ENCODE measurements at places on chromosomes 2 and 18.

DNA sequence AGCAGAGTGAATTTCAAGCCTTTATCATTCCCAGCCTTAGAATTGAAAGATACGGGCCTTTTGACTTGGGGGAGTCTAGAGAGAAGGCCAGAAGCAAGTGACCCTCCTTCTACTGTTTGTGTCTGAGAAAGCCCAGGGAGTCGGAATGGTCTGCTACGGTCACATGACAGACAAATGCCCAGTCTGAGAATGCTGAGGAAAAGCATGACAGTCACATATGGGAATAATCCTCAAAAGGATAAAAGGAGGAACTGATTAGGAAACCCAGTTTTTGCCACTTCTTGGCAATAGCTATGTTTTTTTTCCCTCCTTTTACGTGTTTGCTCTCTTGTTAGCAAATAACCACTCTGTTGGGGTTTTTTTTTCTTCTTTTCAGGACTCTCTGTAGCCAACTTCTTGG lies 38.1 kb upstream of the HNRNPA3 start:
- DNase-seq, result no peak

DNA sequence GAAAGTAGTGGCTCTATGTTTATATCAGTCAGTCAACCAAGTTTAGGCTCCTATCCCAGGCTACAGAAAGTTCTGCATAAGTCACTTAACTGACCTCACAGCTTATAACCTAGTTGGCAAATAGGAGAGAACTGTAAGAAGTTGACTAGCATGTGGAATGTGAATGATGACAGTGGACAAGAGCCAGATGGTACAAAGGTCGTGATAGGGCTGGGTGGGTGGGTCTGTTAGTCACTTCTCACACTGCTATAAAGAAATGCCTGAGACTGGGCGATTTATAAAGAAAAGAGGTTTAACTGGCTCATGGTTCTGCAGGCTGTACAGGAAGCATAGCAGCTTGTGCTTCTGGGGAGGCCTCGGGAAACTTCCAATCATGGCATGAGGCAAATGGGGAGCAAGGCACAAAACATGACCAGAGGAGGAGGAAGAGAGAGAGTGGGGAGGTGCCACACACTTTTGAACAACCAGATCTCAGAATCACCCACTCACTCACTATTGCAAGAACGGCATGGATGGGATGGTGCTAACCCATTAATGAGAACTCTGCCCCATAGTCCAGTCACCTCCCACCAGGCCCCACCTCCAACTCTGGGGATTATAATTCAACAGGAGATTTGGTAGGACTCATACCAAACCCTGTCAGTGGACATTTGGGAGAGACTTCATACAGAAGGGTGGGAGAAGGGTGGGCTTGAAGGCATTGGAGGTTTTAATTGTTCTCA lies 68.8 kb downstream of the LTBP1 start:
- DNase-seq, result no peak

DNA sequence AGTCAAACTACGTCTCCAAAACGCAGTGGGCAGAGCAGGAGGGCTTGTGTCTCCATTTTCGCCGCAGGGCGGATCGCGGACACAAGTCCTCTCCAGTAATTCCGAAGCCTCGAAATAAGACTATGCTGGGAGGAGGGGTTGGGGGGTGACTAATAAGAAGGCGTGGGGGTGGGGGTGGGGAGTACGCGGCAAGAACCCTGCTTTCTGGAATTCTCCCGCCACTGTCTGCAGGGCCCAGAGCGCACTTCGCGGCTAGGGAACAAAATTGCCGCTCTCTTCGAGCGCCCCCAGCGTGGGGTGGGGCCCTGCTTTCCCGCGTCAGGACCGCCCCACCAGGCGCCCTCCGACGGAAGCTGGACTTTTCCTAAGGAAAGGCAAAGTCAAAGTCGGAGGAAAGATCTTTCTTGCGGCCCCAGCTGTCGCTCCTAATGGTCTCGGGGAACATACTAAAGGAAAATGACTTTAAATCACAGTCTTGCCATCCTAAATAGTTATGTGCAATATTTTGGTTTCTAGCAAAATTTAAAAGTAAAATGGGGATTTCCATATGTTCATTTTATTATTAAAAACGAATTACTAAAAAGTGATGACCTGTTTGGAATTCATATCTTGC lies 11.9 kb downstream of the NR4A2 start:
- no peak for DNase-seq

GRCh38 chr2:218878926-218879761 lies 1.5 kb upstream of the WNT10A start:
- no peak for DNase-seq

DNA sequence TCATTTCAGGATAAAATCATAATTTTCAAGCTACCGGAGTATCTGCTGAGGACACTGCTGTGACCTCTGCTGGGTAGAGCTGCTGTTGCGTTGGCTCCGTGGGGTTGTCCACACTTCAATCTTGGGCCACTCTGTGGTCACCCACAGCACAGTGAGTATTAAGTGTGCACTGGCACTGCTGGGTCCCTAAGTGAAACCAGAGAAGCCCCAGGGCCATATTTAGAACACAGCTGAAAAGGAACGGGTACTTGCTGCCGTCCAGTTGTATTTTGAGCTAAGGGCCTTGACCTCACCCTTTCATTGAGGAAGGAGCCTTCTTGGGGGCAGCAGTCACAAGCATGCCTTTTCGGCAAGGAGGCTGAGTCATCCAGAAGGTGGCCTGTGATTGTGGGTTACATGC lies 10.1 kb downstream of the SLC9A4 start:
- DNase-seq, result no peak

GRCh38 chr18:56986829-56987228 lies 160.1 kb upstream of the BOD1L2 start:
- peak; percentile 37 for DNase-seq

DNA sequence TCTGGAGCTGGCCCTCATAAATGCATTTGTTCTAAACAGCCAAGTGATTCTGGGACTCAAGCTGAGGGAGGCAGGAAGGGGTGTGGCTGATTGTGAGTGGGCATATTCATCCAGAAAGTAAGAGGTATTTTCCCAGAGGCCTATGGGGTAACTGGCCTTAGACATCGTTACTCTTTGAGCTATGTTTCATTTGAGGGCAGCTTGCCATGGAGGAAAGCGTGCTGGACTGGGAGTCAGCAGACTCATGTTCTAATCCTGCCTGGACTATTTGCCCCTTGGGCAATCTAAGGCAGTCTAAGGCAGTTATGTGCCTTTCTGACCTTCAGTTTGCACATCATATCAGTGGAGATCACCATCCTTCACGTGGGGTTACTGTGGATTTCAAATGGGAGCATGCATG lies 93.5 kb upstream of the SLC14A2 start:
- no peak for DNase-seq

- DNase-seq, result no peak
Observed at GRCh38 chr18:21490748-21491147, 109.8 kb downstream of the ESCO1 start.

- no peak for DNase-seq
Observed at GRCh38 chr18:45774065-45774521, 50.1 kb downstream of the SLC14A1 start.

- no peak for DNase-seq
Observed at GRCh38 chr2:74109551-74109950, 38.2 kb downstream of the BOLA3 start.

GRCh38 chr2:228673876-228674554 lies 492.5 kb upstream of the SPHKAP start:
- DNase-seq, result no peak

- no peak for DNase-seq
Observed at GRCh38 chr2:98805412-98806171, 74.7 kb upstream of the MGAT4A start.

DNA sequence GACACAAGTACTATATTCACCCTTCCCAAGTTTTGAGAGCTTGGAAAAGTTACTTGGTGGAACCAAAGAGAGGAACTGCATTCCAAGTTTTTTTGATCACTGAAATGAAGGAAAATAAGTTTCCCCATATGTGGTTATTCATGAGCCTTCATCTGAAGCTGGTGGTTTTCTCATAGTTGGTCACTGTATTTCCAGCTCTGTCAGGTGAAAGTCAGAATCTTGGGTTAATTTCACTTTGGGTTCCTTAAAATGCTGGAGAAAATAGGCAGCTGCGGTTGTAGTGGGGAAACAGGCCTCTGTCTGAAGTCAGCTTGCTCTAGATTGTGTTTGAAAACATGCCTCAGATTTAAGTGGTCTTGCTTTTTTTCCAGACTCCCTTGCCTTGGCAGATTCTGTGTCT lies 200.5 kb downstream of the HRH4 start:
- no peak for DNase-seq

- DNase-seq, result no peak
Observed at GRCh38 chr2:117071556-117072102, 742.9 kb upstream of the DDX18 start.
